Subcutaneous preadipocyte (primary cell): ENCODE measurements at places on chromosomes 13 and 19. TPM values are rescaled to one million over a fixed set of nuclear protein-coding genes. Genes with fewer than 3 reads are reported as not detected.

Gene C5AR1
- total RNA-seq = 0.37 TPM in 1 of 2 replicates, not detected in the other

Gene DLL3
- 0.37 and 0.39 TPM in 2 replicates for total RNA-seq

Gene B3GNT3
- not detected in 2 replicates for total RNA-seq

Gene ZNF681
- total RNA-seq = 1.1 and 1.2 TPM in 2 replicates

Gene ZNF773
- 8.0 and 8.5 TPM in 2 replicates for total RNA-seq

Gene DIRAS1
- total RNA-seq = 0.78 and 3.7 TPM in 2 replicates

Gene LILRA1
- total RNA-seq = not detected in 2 replicates

Gene MLLT1
- 9.2 and 13.3 TPM in 2 replicates for total RNA-seq

Gene LILRA5
- not detected in 2 replicates for total RNA-seq

Gene CYP2A6
- total RNA-seq = not detected in 2 replicates

Gene FUT6
- not detected in 2 replicates for total RNA-seq

Gene ZNF607
- 2.2 and 2.9 TPM in 2 replicates for total RNA-seq

Gene FUT1
- 0.20 TPM in 1 of 2 replicates, not detected in the other for total RNA-seq

Gene SMIM44
- total RNA-seq = not detected in 2 replicates

Gene DAND5
- not detected in 2 replicates for total RNA-seq

Gene GPR183
- total RNA-seq = not detected in 2 replicates

Gene OR7D2
- not detected in 2 replicates for total RNA-seq

Gene KCNJ14
- total RNA-seq = 0.37 and 0.59 TPM in 2 replicates

Gene TRAPPC2B
- 4.5 and 7.3 TPM in 2 replicates for total RNA-seq

Gene POU2F2
- total RNA-seq = 0.37 and 1.4 TPM in 2 replicates

Gene GPC6
- 26.2 and 29.8 TPM in 2 replicates for total RNA-seq

Gene MBD3L3
- total RNA-seq = not detected in 2 replicates

Gene HSPB6
- total RNA-seq = 21.3 and 48.9 TPM in 2 replicates

Gene APOC1
- total RNA-seq = 2.3 and 7.3 TPM in 2 replicates

Gene CCDC122
- total RNA-seq = 5.3 and 6.6 TPM in 2 replicates

Gene SYDE1
- total RNA-seq = 23.5 and 30.1 TPM in 2 replicates

Gene KLF1
- 0.37 TPM in 1 of 2 replicates, not detected in the other for total RNA-seq

Gene INSR
- 24.0 and 24.6 TPM in 2 replicates for total RNA-seq

Gene ERCC2
- total RNA-seq = 30.5 and 33.8 TPM in 2 replicates

Gene ZNF709
- total RNA-seq = 1.4 and 1.8 TPM in 2 replicates

Gene ZC3H4
- 14.7 and 23.1 TPM in 2 replicates for total RNA-seq

Gene S1PR2
- total RNA-seq = 37.5 and 56.1 TPM in 2 replicates

Gene ZNF550
- total RNA-seq = 5.1 and 5.9 TPM in 2 replicates

Gene LHFPL6
- total RNA-seq = 49.3 and 59.2 TPM in 2 replicates

Gene YIF1B
- 63.1 and 75.0 TPM in 2 replicates for total RNA-seq

Gene WDR88
- not detected in 2 replicates for total RNA-seq

Gene IGFL2
- total RNA-seq = not detected in 2 replicates

Gene ATCAY
- not detected in 2 replicates for total RNA-seq

Gene CIRBP
- total RNA-seq = 99.2 and 106 TPM in 2 replicates

Gene WBP4
- total RNA-seq = 3.7 and 4.5 TPM in 2 replicates

Gene GAMT
- total RNA-seq = 23.9 and 42.6 TPM in 2 replicates

Gene PLPPR2
- total RNA-seq = 7.6 and 9.6 TPM in 2 replicates

Gene AMER2
- total RNA-seq = not detected in 2 replicates

Gene TUBA3C
- not detected in 2 replicates for total RNA-seq

Gene TEX26
- not detected in 2 replicates for total RNA-seq

Gene IL12RB1
- total RNA-seq = under 0.01 TPM in 1 of 2 replicates, not detected in the other

Gene ZNF296
- 0.20 TPM in 1 of 2 replicates, not detected in the other for total RNA-seq

Gene F10
- total RNA-seq = 0.98 and 6.6 TPM in 2 replicates

Gene SLAIN1
- total RNA-seq = 0.59 TPM in 1 of 2 replicates, not detected in the other
